Upper lobe of left lung (tissue), 6 donors: ENCODE measurements at places on chromosomes 7 and 10.

- no peak for DNase-seq
These were observed 109.6 kb downstream of the WNT2 start for GRCh38 chr7:117212969-117213877.

DNA sequence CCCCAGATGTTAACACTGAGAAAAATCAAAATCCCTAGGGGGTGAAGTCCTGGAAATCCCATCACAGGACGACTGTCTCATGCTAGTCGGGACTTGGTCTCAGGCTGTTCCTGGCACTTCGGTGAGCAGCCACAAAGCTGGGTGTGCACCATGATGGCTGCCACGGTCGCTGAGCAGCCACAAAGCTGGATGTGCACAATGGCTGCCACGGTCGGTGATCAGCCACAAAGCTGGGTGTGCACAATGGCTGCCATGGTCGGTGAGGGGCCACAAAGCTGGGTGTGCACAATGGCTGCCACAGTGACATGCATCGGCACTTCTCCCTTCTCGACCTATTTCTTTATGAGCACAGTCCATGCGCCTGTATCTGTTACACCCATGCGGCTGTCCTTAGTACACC is 505.1 kb downstream of the TCERG1L start:
- DNase-seq: no peak

GRCh38 chr7:115758025-115758424 is 272.5 kb downstream of the TFEC start:
- DNase-seq: no peak

- no peak for DNase-seq
These were observed 18.1 kb downstream of the LSM8 start for GRCh38 chr7:118202061-118202460.

GRCh38 chr7:117281562-117281961 is 41.3 kb downstream of the WNT2 start:
- DNase-seq: peak; percentile 28

DNA sequence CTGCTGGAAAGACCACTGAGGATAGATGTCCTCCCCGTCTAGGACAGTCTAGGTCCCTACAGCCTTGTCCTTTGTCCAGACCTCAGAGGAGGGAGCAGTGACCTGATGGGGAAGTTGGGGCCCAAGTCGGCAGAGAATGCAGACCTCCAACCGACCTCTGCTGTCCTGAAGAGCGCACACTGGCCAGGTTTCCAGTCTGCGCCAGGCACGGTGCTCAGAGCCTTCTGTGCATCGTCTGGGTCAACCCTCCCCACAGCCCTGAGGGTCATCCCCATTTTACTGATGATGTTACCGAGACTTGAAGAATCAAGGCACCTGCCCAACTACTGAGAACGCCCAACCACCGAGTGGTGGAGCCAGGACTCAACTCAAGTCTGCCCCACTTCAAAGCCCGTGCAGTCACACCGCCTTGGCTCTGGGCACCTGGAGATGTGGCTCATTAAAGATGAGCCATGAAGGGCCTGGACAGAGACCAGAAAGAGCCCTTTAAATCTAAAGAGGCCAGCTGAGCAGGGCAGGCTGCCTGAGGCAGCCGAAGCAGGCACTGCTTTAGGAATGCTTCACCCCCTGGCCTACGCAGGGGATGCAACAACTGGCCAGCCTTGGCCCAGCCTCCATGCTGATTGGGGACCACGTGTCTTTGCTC is 4.4 kb downstream of the ITPRIP start:
- peak; percentile 19 for DNase-seq

DNA sequence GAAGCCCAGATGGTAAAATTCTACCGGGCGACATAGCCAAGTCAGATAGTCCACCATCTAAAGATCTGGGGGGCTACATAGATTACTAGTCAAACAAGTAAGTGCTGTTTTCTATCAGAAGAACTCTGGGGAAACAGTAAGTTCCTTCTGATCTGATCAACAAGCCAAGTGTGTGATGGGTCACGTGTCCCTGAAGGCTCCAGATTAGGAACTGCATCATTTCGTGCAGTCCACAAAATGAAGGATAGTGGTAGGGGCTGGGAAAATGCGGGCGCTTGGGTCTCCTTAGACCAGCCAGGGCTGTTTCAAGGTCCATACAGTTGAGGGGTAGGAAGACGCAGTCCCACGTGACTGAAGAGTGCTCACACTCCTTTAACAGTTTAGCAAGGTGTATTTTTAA is 1.8 kb upstream of the CHN2 start:
- no peak for DNase-seq
